ENCODE measurements at places on chromosomes 12 and 14.

GRCh38 chr12:87511371-87511770 is 517.8 kb downstream of the C12orf50 start:
- DNase-seq, result no peak

GRCh38 chr12:104360157-104360556 is 56.6 kb downstream of the EID3 start:
- no peak for DNase-seq

- no peak for DNase-seq
Measured at GRCh38 chr12:43333644-43334043, 218.4 kb downstream of the ADAMTS20 start.

DNA sequence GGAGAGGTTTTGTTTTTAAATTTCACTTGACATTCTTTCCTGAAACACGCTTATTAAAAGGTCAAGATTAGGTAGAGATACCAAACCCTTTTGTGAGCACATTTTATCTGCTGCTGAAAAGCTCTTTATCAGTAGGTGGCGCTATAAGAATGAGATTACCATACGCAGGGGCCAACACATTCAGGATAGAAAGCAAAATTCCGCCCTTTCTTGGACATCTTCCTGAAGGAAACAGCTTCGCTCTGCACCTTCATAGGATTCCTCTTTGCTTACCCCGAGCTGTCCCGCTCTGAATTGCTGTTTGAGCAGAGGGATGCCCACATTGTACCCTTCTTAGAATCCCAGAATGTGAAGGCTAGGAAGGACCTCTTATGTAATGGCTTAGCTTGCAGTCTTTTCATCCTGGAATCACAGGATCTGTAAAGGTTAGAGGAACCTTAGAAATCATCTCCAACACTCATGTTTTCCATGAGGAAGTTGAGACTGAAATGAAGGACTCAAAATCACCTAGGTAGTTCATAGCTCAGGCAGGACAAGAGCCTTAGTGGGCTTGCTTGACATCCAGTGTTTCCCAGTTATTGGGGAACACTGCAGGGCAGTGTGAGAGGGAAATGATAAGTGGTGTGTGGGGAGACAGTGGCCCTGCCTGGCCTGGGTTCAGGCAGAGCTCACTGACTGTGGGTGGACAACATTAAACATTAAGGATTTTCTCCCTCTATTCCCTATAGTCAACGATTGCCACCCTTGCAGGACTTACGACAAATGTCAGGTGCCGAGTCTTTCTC is 38.7 kb upstream of the CRY1 start:
- peak; percentile 74 for DNase-seq

GRCh38 chr14:56660677-56661389 is 81.2 kb downstream of the TMEM260 start:
- DNase-seq, result no peak

DNA sequence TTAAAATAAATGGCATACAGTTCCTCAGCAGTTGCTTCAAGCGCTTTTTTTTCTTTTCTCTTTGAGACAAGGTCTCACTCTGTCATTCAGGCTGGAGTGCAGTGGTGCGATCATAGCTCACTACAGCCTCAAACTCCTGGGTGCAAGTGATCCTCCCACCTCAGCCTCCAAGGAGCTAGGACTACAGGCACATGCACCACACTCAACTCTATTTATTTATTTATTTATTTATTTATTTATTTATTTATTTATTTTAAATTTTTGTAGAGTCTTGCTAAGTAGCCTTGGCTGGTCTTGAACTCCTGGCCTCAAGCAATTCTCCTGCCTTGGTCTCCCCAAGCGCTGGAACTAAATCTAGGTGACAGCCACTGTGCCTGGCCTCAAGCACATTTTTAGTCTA is 132.0 kb downstream of the MED13L start:
- no peak for DNase-seq

- DNase-seq, result no peak
Measured at GRCh38 chr14:101596742-101597141, 35.4 kb downstream of the DIO3 start.

GRCh38 chr12:5203274-5203673 is 159.6 kb downstream of the KCNA5 start:
- DNase-seq, result no peak

- DNase-seq, result no peak
Measured at GRCh38 chr12:104510145-104510872, 53.6 kb downstream of the CHST11 start.

DNA sequence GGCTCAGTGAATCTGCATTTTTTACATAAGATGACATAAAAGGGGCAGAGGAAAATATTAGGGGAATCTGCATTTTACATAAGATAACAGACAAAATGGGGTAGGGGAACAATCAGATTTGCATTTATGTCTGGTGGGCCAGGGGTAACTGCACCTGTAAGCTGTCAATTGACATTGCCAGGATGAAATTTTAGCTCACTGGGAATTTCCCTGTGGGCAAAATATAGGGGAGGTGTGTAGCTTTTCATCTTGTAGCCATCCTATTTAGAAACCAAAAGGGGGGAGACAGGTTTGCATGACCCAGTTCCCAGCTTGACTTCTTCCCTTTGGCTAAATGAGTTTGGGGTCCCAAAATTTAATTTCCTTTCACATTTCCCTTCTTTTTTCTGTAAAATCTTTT is 3.5 kb downstream of the PCNX4 start:
- DNase-seq, result no peak

GRCh38 chr12:98783420-98783819 is 138.3 kb downstream of the APAF1 start:
- DNase-seq, result no peak

DNA sequence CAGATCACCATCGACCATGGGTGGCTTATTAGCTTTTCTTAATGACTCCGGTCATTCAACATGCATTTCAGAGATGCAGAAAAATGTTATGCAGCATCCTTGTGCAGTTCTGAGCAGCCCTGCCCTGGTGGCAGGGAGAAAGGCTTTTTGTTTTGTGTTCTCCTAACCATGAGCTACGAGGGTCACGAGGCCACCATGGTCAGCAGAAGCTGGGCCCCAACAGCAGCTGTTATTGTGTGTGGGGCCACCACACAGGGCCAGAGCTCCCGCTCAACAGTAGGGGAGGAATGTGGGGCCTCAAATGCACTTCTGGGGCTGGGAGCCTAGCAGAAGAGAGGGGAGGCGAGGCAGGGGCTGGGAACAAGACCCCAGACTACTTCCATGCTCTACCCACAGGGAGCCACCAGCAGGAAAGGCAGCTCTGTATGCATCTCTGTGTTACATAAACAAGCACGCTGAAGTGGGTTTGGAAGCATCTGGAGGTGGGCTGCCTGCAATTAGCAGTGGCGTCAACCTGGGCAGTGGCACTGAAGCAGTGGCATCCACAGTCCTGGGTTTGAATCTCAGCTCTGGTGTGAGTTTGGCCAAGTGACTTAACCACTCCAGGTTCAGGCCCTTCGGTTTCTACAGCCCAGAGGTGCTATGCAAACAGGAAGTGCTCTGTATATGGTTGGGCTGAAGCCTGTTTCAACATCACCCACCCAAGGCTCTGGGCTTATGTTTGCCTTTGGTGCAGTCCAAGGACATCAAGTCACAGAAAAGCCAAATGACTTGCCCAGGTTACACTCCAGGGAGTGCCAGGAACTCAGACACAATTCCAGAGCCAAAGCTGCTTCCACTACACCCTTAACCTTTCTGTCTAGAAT is 16.3 kb downstream of the GLTP start:
- peak; percentile 51 for DNase-seq

DNA sequence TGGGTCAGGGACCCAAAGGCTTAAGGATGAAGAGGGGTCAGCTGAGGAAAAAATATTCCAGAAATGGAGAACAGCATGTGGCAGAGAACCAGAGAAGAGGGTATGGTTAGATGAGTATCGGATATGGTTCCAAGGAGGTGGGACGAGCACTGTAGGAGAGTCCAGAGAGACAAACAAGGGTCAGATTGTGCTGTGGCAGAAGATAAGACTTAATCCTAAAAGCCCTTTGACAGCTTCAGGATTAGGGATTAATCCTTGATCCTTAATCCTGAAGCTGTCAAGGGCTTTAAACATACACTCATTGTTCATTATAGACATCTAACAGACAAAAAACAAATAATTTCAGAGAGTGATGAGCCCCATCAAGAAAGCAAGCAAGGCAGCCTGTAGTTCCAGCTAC is 124.0 kb downstream of the SPTSSA start:
- DNase-seq, result no peak

- no peak for DNase-seq
Measured at GRCh38 chr14:54672688-54673087, 105.8 kb downstream of the SAMD4A start.

- no peak for DNase-seq
Measured at GRCh38 chr12:24152270-24152669, 202.8 kb upstream of the SOX5 start.

GRCh38 chr12:68267892-68268396 is 14.5 kb upstream of the IL22 start:
- DNase-seq, result peak; percentile 43

- no peak for DNase-seq
Measured at GRCh38 chr14:38108681-38109080, 99.0 kb upstream of the SSTR1 start.

GRCh38 chr14:90412058-90412457 is 15.2 kb downstream of the CALM1 start:
- DNase-seq, result no peak

DNA sequence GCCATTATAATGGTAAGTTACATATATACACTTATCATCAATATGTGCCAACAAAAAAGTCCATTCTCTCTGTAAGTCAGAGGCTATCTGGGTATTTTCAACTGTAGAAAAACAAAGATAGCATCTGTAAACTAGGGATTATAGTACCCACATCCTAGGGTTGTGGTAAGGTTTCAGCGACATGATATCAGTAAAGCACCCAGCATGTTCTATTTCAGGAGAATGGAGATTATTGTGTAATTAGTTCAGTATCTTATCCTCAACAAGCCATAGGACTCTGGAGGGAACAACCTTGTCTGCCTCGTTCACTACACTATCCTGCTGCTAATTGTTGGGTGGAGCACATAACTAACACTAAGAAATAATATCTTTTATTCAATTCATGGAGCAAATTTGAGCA is 19.7 kb upstream of the CKAP4 start:
- DNase-seq, result no peak

GRCh38 chr14:74299061-74299545 is 3.6 kb downstream of the ABCD4 start:
- DNase-seq, result peak; percentile 22

DNA sequence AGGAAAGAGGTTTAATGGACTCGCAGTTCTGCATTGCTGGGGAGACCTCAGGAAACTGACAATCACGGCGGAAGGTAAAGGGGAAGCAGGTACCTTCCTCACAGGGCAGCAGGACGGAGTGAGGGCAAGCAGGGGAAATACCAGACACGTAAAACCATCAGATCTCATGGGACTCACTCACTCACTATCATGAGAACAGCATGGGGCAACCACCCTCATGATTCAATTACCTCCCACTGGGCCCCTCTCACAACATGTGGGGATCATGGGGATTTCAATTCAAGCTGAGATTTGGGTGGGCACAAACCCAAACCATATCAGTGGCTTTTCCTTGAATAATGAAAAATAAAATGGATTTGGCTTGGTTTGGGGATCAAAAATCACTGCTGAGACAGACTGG is 380.5 kb downstream of the VRK1 start:
- peak; percentile 14 for DNase-seq

DNA sequence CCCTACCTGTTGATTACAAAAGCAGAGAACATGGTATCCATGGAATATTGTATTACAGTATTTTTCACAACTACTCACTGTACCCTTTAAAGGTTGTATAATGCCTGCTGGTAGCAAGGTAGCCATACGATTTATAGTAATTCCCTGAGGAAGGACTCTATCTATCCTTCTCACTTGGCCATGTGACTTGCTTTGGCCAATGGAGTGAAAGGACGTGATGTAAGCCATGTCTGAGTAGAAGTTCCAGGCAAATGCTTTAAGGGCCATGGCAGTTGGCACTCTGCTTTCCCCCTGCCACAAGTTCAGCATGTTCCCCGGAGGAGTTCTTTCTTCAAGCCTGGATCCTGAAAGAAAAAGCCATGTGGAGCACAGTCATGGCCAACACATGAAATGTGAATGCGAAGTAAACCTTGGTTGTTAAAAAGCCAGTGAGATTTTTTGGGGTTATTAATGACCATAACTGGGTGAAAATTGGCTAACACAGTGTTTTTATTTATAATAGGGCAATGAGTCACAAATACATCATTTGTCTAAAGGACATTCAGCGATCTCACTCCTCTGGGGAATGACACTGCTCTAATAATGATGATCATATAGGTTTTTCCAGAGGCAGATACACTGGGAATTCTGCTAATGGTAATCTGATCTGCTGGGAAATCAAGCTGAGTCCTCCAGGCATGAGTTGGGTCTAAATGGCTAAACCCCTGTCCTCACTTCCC is 67.4 kb upstream of the SLC38A2 start:
- DNase-seq, result no peak

DNA sequence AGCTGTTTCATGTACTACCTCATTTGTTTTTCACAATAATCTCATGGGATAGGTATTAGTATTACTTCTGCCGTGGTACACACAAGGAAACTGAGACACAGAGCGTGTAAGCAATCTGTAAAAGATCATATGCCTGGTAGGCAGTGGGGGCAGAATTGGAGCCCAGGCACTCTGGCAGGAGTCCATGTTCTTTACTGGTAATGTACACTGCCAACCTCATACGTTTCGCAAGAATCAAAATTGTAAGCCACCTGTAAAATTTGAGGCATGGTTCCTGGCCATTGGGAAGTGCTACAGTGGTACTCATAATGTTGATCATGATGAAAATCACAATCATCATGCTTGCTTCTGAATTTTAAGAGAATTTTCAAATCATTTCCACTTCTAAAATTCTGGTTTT is 40.7 kb downstream of the TMTC1 start:
- DNase-seq, result no peak

GRCh38 chr12:103085541-103085940 is 128.1 kb downstream of the ASCL1 start:
- DNase-seq, result no peak

DNA sequence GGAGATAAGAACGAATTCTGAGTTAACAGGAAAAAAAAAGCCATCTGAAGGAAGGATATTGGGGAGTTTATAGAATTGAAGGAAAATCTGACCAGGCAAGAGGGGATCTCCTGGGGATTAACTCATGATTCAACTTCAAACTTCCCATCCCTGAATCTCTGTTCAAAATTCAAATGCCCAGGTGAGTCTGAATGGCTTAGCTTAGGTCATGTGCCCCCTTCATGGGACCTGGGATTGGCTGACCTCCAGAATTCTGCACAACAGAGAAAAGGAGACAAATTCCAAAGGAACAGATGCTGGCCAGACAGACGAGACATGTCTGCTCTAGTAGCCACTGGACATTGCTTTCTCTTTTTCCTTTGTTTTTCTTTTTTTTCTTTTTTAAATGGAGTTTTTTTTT is 26.2 kb upstream of the TMED10 start:
- no peak for DNase-seq

Data from suppressor macrophage (primary cell).